ENCODE measurements at places on chromosomes 6 and 20. TPM values are rescaled to one million over a fixed set of nuclear protein-coding genes. Genes with fewer than 3 reads are reported as not detected.
A peak's percentile ranks its signal among the peaks of the same experiment; 100 is the strongest.

The PAX1 gene
- not detected for total RNA-seq

The CTCFL gene
- total RNA-seq: not detected

The C6orf132 gene
- total RNA-seq: 1.4 TPM

The SLC16A10 gene
- total RNA-seq: 4.5 TPM

The SIRPA gene
- total RNA-seq: 25.5 TPM

The COL10A1 gene
- 0.05 TPM for total RNA-seq

DNA sequence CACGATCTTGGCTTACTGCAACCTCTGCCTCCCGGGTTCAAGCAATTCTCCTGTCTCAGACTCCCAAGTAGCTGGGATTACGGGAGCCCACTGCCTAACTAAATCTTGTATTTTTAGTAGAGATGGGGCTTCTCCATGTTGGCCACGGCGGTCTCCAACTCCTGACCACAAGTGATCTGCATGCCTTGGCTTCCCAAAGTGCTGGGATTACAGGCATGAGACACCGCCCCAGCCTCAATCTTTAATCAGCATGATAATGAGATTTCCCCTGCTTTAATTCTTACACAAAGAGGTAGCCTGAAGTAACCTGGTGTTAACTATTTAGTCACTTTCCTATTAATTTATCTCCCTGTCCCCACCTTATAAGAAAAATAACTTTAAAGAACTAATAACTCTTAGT lies 31.3 kb upstream of the TRDN start:
- no peaks in the 10 kb centered on the region for H3K36me3 ChIP-seq
- DNase-seq: no peak
- peaks cover 3% of the 10 kb centered on the region for H3K4me1 ChIP-seq
- no peaks in the 10 kb centered on the region for H3K27me3 ChIP-seq
- H3K4me3 ChIP-seq: no peak overlapping the region

DNA sequence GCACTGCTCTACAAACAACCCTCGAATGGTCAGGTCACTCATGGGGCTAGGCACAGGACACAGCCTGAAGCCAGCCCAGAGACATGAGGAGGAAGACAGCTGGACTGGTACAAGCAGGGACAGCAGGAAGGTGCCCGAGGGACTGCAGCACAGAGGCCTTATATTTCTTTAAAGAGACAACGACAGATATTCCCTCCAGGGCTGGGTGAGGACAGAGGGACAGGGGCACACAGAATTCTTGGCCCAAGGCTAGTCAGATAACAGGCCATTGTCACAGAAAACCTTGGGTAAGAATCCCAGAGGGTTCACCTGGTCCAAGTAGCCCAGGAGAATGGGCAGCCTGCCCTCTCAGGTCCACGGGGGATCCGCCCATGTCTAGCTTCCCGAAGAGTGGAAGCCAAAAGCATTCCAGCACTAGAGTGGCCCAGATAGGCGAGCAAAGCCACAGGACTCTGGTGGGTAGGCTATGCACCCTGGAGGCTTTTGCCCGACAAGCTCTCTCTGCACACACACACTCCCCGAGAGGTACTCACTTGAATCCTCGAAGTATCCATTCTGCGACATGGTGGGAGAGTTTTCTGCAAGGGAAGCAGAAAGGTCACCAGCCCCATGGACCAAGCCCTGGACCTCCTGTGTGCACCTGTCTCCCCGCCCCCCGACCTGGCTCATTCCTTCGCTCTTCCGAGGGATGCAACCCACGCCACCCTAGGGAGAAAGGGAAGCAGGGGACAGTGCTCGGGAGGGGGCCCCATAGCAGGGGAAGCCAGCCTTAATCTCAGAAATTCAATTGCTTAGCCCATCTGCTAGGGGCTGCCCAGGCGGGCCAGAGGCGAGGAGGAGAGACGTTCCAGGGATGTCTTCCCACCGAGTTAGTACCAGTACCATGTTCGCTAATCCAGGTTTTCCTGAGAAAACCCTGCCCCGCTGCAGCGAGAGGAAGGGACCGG lies 1.7 kb downstream of the SLC4A11 start:
- H3K27ac ChIP-seq: no peak overlapping the region
- peaks cover 27% of the 10 kb centered on the region for H3K4me1 ChIP-seq
- DNase-seq: no peak

- H3K27ac ChIP-seq: no peak overlapping the region
- no peak for DNase-seq
- no peak overlapping the region for H3K4me3 ChIP-seq
- no peaks in the 10 kb centered on the region for H3K4me1 ChIP-seq
- H3K36me3 ChIP-seq: no peaks in the 10 kb centered on the region
- H3K27me3 ChIP-seq: no peaks in the 10 kb centered on the region
Observed at GRCh38 chr6:6793388-6794250, 205.1 kb downstream of the LY86 start.

DNA sequence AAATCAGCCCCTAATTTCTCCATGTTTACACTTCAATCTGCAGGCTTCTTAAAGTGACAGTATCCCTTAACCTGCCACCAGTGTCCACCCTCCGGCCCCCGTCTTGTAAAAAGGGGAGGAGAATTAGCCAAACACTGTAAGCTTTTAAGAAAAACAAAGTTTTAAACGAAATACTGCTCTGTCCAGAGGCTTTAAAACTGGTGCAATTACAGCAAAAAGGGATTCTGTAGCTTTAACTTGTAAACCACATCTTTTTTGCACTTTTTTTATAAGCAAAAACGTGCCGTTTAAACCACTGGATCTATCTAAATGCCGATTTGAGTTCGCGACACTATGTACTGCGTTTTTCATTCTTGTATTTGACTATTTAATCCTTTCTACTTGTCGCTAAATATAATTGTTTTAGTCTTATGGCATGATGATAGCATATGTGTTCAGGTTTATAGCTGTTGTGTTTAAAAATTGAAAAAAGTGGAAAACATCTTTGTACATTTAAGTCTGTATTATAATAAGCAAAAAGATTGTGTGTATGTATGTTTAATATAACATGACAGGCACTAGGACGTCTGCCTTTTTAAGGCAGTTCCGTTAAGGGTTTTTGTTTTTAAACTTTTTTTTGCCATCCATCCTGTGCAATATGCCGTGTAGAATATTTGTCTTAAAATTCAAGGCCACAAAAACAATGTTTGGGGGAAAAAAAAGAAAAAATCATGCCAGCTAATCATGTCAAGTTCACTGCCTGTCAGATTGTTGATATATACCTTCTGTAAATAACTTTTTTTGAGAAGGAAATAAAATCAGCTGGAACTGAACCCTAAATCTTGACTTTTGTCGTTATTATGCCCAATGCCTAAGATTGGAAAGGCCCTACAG lies 4.5 kb downstream of the SOX4 start:
- no peaks in the 10 kb centered on the region for H3K36me3 ChIP-seq
- DNase-seq: no peak
- no peaks in the 10 kb centered on the region for H3K27me3 ChIP-seq
- peaks cover 57% of the 10 kb centered on the region for H3K4me1 ChIP-seq
- peak overlapping the region; percentile 93 for H3K27ac ChIP-seq
- H3K4me3 ChIP-seq: peak overlapping the region; percentile 85

- H3K4me3 ChIP-seq: no peak overlapping the region
- no peaks in the 10 kb centered on the region for H3K27me3 ChIP-seq
- H3K4me1 ChIP-seq: peaks cover 95% of the 10 kb centered on the region
- peaks cover 71% of the 10 kb centered on the region for H3K36me3 ChIP-seq
- DNase-seq: no peak
- H3K27ac ChIP-seq: peak overlapping the region; percentile 25
Observed at GRCh38 chr6:35055891-35056290, 85.2 kb downstream of the TCP11 start.

- H3K27ac ChIP-seq: no peak overlapping the region
- no peaks in the 10 kb centered on the region for H3K4me1 ChIP-seq
- H3K27me3 ChIP-seq: no peaks in the 10 kb centered on the region
- DNase-seq: no peak
- H3K36me3 ChIP-seq: no peaks in the 10 kb centered on the region
- no peak overlapping the region for H3K4me3 ChIP-seq
Observed at GRCh38 chr20:43529051-43529450, 21.6 kb downstream of the L3MBTL1 start.

GRCh38 chr6:36025932-36026327 lies 1.5 kb upstream of the SLC26A8 start:
- peaks cover 32% of the 10 kb centered on the region for H3K4me1 ChIP-seq
- no peak for DNase-seq
- no peaks in the 10 kb centered on the region for H3K36me3 ChIP-seq
- no peak overlapping the region for H3K27ac ChIP-seq
- peaks cover 32% of the 10 kb centered on the region for H3K27me3 ChIP-seq
- H3K4me3 ChIP-seq: no peak overlapping the region

DNA sequence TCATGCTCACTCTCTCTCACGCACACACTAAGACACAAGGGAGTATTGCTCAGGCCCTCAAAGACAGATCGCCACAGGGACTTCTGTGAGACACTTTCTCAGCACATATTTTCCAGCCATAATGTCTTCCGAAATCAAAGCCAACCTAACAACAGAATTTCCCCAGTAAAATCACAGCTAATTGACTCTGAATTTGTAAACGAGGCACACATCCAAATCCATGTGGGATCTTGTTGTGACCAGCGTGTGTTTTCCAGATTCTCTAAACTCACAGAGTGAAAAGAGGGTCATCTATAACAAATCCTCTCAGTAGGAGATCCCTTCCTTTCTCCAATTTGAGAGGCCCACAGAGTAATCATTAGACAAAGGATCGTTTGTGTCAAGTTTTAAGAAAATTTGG lies 280.4 kb downstream of the PACRG start:
- H3K4me3 ChIP-seq: no peak overlapping the region
- H3K4me1 ChIP-seq: no peaks in the 10 kb centered on the region
- H3K27ac ChIP-seq: no peak overlapping the region
- no peaks in the 10 kb centered on the region for H3K36me3 ChIP-seq
- no peaks in the 10 kb centered on the region for H3K27me3 ChIP-seq

GRCh38 chr6:33450434-33450833 lies 3.9 kb upstream of the ZBTB9 start:
- peaks cover 28% of the 10 kb centered on the region for H3K4me1 ChIP-seq
- no peaks in the 10 kb centered on the region for H3K27me3 ChIP-seq

DNA sequence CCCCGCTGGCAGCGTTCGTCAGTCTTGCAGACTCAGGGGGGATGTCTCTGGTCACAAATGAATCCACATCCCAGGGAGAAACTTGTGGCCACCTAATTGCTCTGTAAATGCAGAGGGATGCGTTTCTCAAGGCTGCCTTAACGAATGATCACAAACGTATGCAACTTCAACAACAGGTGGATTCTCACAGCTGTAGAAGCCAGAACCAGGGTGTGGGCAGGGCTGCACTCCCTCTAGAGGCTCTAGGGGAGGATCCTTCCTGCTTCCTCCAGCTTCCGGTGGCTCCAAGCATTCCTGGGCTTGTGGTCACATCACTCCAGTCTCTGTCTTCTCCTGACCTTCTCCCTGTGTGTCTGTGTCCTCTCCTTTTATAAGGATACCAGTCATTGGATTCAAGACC lies 3.3 kb upstream of the TAF4 start:
- no peak overlapping the region for H3K27ac ChIP-seq
- H3K36me3 ChIP-seq: no peaks in the 10 kb centered on the region

Data from left ventricle myocardium inferior (tissue), 1 donor.